ENCODE measurements at places on chromosomes 2 and 18.
A peak's percentile ranks its signal among the peaks of the same experiment; 100 is the strongest.

GRCh38 chr2:12824351-12824777 lies 107.6 kb downstream of the TRIB2 start:
- DNase-seq = peak; percentile 73

DNA sequence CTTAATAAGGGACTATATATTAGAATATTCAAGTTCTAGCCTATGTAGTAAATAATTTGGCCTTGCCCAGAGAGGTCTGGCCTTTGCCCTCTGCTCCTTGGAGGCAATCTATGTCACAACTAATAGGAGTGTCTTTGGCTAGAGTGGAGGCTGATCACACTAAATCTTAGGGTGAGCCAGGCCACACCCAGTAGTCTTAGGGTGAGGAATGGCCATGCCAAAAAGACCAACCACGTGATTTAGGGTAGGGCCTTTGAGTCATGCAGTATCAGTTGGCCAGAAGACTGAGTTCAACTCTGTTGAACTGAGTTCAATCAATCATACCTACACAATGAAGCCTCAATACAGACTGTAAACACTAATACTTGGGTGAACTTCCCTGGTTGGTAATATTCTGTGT lies 26.0 kb upstream of the FLACC1 start:
- DNase-seq = no peak

DNA sequence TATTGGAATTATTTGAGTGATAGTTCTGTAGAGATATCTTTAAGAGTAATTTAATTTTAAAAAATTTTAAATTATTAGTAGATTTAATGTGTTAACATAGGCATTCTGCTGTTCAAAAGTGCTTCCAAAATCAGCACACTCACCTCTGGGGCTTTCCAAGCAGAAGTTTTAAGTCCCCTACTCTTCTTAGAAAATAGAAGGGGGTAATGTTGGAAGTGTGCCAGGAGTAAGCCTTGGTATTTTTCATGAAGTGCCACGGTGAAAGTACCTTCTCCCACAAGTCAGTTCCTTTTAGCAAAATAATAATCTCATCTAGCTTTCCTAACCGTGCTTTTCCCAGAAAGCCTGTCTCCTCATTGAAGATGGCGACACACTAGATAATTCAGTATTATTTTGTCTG lies 3.9 kb upstream of the TNFRSF11A start:
- no peak for DNase-seq

GRCh38 chr2:223967981-223968380 lies 10.7 kb downstream of the MRPL44 start:
- no peak for DNase-seq

DNA sequence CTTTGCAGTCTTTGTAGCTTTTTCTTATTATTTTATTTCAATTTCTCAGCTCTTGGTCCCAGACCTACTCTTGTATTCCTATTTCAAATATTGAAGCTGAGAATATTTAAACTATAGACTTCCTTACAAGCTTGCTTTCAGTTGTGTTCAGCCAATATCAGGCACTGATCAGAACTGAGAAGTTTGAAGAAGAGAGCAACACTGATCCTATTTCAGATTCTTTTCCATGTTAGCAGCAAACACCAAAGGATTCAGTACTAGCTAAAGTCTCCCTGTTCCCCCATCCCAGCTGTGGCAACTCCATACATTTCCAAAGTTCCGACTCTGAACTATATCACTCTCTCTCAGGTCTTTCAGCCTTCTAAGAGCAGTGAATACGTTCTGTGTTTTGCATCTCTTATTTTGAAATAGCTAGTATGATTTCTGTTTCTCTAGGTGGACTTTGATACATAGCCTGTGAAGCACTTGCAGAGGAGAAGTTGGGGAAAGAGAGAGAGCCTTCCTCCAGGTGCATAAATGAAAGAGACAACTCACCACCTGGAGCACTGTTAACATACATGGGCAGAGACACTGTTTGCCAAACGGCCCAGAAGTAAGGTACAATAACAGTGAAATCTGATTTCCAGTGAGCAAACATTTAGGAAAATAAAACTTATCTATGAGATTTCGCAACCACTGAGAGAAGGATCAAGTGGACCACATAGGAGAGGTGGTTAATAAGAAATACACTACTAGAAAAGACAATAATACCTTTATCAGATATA lies 135.0 kb upstream of the ZNF804A start:
- no peak for DNase-seq

DNA sequence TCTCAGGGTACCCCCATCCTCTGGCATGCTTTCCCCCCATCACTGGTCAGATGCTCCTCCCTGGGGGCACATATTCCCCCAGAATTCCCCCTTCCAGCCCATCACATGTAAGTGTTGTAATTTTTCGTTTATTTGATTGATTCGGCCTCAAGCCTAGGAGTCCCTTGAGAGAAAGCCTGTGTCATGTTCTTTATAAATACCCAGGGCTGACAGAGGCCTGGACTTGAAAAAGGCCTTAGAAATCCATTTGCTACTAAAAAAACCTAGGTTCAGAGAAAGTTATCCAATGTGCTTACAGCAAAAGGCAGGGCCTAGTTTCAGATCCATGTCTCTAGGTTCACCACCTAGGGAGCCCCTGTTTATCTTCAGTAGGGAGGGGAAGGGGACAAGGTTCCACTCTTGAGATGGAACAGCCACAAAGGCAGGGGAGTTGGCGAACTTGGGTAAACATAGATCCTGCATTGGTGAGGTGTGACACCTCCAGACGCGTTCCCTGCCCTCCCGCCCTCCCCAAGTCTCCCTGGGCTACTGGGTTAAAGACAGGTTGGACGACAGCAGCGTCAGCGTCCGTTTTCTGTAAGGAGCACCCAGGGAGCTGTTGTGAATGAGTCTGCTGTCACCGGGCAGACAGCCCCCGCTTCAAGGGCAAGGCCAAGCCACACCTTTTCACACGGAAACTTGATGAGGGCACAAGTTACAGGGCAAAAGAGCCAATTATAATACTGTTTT lies 147.8 kb downstream of the EN1 start:
- DNase-seq = no peak

DNA sequence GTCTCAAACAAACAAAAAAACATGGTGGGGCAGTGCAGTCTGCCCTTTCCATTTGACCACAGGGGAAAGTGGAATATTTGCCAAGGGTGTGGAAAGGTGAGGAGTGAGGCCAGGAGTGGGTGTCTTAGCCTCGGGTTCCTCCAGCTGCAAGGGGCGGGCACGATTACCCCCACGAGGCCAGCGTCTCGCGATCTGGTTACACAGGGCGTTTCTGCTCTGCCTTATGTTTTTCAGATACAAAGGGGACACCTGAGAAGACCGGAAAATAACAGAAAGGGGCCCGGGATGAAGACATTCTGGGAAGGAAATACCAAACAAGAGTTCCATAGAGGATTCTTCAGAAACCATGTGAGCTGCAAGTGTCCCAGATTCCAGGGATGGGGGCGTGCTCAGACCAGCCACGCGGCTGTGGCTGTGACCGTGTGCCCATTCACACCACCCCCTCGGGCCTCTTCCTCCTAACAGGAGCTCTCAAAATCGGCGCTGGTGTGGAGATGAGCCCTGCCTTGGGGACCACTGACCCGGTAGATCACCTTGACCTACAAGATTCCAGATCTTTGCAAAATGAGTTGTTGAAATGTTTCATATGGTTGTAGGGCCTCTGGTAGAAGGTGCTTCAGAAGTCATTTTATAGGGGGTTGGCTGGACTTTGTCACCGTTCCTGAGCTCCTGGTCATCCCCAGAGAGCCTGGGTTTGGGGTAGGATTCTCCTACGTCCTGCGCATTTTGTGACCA lies 34.2 kb downstream of the FAM178B start:
- peak; percentile 58 for DNase-seq

DNA sequence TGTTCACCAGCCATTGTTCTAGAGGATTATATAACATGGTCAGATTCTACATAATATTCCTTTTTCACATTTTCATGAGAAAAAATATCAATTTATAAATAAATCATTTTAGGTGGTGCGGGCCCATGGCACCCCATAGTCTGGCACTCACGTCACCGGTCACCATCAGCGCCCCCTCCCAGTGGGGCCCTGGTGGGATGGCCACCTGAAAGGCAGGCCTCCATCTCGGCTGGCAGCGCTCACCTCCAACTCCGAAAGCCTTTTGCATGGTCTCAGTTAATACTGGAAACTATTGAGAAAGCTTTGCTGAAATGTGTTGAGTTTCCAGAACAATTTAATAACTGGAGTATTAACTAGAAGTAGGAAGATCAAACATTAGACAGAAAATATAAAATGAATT lies 141.4 kb upstream of the SALL3 start:
- DNase-seq = no peak

- DNase-seq = no peak
Observed at GRCh38 chr2:213087040-213087439, 64.4 kb downstream of the IKZF2 start.

DNA sequence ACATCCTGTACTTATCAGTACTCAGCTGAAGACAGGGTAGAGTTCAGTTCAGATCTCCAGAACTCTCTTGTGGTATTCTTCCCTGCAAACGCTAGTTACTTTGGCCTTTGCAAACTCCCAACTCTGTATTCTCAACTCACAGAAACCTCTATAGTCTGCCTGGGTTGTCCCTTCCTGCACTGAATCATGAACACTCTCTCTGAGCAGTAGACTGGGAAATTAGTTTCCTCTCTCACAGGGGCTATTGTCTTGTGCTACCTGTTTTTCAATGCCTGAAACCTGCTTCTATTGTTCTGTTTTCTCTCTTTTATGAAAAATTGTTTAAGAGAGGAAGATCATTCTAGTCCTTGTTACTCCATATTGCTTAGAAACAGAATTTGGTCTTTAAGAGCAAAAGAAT lies 134.7 kb downstream of the VIT start:
- DNase-seq = no peak

- no peak for DNase-seq
Observed at GRCh38 chr18:64210401-64210949, 61.6 kb upstream of the LINC00305 start.

DNA sequence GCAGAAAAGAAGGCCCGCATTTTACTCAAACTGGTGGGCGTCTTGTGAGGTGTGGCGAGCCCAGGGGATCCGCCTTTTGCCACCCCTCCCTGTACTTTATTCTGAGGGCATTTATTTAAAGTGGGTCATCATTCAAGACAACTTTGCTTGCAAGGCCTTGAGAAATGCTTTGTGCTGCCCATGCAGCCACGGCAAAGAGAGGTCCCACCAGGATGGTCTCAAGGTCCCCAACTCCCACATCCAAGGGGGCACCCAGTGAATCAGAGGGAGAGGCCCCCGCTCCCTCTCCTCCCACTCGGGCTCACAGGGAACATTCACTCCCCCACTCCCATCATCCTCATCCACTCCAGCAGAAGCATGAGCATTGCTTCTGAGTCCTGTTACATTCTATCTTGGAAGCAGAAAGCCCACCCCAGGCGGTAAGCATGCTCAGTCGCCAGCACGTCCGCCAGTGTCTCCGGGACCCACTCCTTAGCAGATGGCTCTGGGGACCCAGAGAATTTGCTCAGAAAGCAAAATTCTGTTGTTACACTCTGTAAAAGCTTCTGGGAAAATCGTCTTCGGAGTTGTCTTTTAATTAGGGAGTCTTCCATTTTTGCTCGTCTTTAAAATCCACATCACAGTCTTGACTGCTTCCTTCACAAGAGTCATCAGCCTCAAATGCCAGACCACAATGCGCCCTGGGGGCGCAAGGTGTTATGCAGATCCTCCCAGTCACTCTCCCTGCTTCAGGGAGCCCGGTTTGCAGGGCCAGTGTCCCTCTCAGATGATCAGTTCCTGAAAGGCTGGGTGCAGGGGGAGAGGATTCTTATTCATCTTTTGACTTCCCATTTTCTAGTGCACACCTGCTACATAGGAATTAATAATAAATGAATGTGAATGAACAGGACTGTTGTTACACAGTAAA lies 99.4 kb upstream of the NCK2 start:
- no peak for DNase-seq

DNA sequence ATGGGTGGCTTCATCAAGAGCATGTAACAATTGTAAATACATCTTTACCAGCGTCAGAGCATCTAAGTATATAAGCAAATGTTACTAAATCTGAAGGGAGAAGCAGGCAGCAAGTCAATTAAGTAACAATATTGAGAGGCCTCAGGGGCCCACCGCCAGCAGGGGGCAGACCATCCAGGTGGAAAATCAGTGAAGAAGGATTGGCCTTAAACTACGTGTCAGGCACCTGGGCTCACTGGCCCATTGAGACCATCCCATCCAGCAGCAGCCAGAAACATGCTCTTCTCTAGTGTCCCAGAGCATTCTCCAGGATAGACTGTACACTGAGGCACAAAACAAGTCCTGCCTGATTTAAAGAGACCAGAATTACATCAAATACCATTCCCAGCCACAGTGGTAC lies 96.2 kb upstream of the SNTG2 start:
- peak; percentile 32 for DNase-seq

GRCh38 chr2:61920548-61920947 lies 15.1 kb downstream of the COMMD1 start:
- no peak for DNase-seq

GRCh38 chr2:16727256-16727655 lies 61.6 kb upstream of the CYRIA start:
- no peak for DNase-seq

DNA sequence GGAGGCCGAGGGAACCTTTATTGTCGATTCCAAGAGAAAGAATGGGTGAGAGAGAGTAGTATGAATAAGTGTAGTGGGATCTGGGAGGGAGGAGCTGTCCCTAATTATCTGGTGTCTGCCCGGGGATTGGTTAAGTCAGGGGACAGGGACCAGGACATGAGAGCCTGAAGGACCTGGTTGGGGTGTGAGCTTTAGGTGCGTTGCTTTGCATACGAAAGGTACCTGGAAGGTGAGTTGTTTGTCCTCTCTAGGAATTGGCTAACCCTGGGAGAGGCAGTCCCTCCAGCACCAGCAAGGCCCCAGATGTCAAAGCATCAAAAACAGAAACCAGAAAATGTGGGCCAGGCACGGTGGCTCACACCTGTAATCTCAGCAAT lies 48.1 kb upstream of the RPL31 start:
- no peak for DNase-seq

GRCh38 chr2:153474876-153475435 lies 3.6 kb downstream of the RPRM start:
- DNase-seq = no peak

- DNase-seq = no peak
Observed at GRCh38 chr18:35061336-35061735, 20.1 kb downstream of the MAPRE2 start.

GRCh38 chr2:85854166-85854509 lies 34.7 kb downstream of the ST3GAL5 start:
- no peak for DNase-seq

- peak; percentile 40 for DNase-seq
Observed at GRCh38 chr2:100786297-100786658, 33.7 kb upstream of the NPAS2 start.
